ENCODE measurements at places on chromosomes 5 and 9.

DNA sequence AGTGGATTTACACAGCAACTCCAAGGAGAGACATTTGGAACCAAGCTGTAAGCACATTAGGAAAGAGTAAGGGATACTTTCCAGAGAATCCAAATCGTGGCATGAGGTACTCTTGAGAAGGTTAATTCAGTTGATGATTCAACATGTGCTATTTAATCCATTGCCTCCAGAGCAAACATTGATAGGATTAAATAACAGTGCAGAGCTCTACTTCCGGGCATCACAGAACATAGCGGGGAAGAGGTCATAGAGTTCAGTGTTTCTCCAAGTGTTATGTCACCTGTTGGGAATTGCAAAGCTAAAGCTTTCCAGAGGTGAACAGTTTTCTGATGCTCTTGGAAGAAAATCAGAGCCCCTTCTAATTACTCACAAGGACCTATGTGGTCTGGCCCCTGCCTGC, 127.5 kb downstream of the PPP2R2B start:
- DNase-seq: no peak

DNA sequence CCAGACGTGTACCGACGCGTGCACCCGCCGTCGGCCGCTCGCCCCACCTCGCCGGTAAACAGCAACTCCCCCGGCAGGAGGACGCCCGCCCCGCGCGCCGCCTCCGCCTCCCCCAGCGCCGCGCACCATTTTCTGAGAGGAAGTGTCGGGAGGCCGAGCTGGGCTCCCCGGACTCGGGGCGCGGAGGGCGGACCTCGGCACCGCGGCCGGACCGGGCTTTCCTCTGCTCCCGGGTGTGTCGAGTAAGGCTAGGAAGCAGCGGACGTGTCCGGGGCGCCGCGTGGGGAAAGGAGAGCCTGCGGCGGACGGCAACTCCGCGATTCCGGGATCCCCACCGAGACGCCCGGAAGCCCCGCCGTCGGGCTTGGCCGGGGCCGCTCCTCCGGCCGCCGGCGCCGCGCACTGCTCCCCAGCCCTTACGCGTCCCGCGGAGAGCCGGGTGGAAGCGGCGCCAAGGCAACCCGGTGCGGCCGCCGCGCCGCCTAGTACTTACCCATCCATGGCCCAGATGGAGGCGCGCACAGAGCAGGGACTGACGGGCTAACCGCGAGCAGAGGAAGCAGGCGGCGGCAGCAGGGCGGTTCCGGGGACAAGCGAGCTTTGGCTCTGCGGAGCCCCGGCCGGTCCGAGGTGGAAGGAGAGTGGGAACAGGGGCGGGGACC, at the start of gene PTBP3:
Gene PTBP3 (minus strand): TSS at position 643 of the 662 bp plus-strand sequence. CDS start 35,754 bp downstream, outside the sequence.
- DNase-seq: peak; percentile 87

- DNase-seq: no peak
Measured at GRCh38 chr5:3324421-3325101, 271.1 kb upstream of the IRX1 start.

DNA sequence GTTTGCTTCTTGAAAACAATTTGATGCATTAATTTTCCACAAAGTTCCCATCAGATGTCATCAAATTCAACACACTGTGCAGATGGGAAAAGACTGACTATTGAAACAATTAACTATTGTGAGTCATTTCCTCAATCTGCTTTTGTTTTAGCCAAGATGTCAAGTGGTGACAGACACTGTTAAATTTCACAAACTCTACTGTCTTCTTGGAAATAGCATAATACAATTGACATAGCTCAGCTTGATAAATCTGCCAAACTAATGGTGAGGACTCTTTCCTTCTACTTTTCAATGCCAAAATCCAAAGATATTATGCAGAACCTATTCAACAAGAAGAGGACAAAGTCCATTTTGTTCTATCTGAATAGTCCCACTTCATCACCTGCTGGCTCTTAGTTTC, 242.3 kb downstream of the CAAP1 start:
- no peak for DNase-seq

DNA sequence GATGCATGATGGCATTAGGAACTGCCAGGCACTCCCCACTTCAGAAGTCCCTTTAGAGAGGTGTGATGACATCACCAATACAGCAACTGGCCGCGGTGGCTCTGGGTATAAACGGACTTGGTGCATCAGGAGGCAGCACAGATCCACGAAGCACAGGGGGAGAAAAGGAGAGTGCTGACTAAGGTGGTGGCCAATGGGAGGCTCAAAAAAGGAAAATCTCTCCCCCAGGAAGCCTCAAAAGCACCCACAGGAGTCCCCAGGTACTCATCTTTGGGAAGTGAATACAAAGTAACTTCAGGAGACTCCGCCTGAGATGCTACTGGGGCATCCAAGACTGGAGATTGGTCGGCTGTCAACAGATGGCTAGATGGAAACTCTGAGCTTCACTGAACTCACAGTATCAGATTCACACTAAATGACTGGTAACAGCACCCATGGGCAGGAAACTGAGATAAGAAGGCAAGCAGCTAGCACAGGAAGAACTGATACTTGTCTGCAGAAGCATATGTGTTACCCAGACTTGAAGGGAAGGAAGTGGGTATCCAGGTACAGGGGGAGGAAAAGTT, 7.6 kb downstream of the TTC39B start:
- DNase-seq: peak; percentile 58

DNA sequence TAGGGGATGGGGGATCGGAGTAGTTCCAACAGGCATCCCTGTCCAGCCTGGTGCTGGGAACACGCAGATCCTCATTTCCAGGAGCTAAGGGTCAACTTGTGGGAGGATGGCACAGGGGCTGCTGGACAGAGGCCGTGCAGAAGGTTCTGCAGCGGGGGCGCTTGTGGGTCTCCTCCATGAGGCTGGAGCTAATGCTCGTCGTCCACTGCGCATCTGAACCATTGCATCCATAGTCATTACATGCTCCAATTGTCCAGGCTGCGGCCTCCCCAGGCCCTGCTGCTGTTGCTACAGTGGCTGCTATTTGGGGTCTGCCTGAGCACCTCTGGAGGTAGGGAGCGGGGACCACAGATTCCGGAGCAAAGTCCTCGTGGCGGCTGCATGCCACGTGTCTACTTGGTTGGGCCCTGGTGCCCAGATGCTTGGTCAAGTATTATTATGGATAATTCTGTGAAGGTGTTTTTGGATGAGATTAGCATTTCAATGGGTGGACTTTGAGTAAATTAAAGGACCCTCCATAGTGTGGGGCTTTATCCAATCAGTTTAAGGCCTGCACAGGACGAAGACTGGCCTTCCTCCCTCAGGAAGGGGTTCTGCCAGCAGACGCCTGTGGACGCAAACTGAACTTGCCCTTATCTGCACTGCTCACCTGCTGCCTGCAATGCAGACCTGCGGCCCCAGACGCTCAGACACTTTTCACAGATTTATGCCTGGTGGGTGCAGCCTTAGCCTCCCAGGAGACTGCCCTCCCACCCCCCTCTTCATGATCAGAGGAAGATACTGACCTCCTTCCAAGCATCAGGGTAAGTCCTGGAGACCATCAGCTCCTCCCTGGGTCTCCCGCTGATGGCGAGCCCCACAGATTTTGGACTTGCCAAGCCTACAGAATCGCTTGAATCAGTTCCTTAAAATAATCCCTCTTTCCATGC, 127.5 kb upstream of the IRX4 start:
- DNase-seq: no peak
